EH (cell line): ENCODE measurements at places on chromosomes 7 and 10.

DNA sequence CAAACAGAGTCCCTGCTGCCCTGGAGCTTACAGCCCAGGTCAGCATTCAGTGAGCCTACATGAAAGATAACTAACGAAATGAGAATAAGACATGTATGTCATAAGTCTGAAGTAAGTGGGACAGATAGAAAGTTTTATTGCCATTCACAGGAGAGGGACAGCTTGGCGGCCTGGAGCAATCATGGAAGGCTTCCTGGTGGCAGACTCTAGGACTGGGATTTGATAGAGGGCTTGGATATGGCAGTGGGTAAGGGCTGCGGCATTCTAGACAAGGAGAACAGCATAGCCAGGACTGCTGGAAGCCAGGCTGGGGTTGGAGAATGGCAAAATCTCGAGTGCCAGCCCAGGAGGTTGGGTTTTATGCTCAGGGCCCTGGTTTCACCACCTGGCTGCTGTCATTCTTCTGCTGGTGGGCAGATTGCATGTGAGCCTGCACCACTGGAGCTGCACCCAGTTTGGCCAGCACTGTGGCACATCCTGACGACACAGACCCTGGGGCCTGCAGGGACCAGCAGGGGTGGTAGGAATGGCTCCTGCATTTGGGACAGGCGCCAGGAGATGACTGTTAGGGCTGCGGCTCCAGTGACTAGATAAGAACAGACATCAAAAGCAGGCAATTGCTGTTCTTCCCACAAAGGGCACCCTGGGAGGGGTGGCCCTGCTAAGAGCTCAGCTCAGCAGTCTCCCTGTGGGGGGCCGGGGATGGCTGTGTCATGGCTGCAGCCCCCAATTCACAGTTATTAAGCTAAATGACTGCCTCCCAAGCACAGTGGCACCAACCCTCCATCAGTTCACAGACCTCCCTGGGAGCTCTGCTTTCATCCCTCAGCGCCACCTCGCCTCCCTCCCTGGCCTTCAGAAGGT lies 161.1 kb downstream of the RPS24 start:
- DNase-seq, result peak; percentile 66

GRCh38 chr10:109183366-109183765 lies 739.9 kb downstream of the XPNPEP1 start:
- peak; percentile 65 for DNase-seq

DNA sequence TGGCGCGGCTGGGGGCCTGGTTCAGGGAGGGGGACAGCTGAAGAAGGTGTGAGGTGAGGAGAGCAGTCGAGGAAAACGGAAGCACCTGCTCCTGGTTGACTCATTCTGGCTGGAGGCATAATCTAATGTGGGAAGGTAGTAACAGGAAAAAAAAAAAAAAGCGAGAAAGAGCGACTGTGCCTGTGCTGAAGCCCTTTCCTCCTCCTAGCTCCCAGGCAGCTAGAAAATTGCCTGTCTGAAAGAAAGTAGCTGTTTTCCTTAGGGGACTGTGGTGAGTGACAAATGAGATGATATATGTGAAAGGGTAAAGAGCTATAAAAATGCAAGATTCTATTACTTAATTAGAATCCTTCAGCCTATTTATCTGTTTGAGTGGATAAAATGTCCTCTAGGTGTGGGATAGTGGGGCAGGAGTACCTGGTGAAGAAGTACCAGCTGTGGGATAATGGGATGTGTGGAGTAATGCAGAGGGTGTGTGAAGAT lies 4.9 kb upstream of the MEST start:
- no peak for DNase-seq

DNA sequence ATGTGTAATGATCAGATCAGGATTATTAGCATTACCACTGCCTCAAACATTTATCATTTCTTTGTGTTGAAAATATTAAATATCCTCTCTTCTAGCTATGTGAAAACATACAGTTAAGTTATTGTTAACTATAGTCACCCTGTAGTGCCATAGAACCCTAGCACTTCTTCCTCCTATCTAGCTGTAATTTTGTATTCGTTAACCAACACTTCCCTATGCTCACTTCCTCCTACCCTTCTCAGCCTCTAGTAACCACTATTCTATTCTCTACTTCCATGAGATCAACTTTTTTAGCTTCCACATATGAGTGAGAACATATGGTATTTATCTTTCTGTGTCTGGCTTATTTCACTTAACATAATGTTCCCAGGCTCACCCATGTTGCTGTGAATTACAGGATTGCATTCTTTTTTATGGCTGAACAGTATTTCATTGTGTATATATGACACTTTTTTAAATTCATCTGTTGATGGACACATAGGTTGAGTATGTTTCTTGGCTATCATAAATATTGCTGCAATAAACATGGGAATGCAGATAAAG lies 132.7 kb upstream of the RHOBTB1 start:
- DNase-seq, result no peak
